Immature natural killer cell (primary cell): ENCODE measurements at places on chromosomes 6 and 20. TPM values are rescaled to one million over a fixed set of nuclear protein-coding genes. Genes with fewer than 3 reads are reported as not detected.

Gene KIF25
- not detected for polyA plus RNA-seq

Gene SLC17A2
- polyA plus RNA-seq, result not detected

Gene BANF2
- polyA plus RNA-seq, result not detected

Gene PLA2G7
- polyA plus RNA-seq, result not detected

Gene MICAL1
- 9.5 TPM for polyA plus RNA-seq

Gene GUCA1A
- polyA plus RNA-seq, result not detected

Gene ADGRB3
- not detected for polyA plus RNA-seq

Gene FANCE
- 5.4 TPM for polyA plus RNA-seq

Gene ASIP
- polyA plus RNA-seq, result 0.43 TPM

Gene WFDC6
- not detected for polyA plus RNA-seq

Gene WFDC5
- polyA plus RNA-seq, result not detected

Gene VWA7
- polyA plus RNA-seq, result 0.21 TPM

Gene EPB41L2
- polyA plus RNA-seq, result not detected

Gene GTSF1L
- not detected for polyA plus RNA-seq

Gene MAP7
- polyA plus RNA-seq, result 0.07 TPM

Gene NRSN1
- polyA plus RNA-seq, result not detected

Gene ARID1B
- polyA plus RNA-seq, result 7.6 TPM

Gene OPN5
- polyA plus RNA-seq, result not detected

Gene ZNF451
- polyA plus RNA-seq, result 10.2 TPM

DNA sequence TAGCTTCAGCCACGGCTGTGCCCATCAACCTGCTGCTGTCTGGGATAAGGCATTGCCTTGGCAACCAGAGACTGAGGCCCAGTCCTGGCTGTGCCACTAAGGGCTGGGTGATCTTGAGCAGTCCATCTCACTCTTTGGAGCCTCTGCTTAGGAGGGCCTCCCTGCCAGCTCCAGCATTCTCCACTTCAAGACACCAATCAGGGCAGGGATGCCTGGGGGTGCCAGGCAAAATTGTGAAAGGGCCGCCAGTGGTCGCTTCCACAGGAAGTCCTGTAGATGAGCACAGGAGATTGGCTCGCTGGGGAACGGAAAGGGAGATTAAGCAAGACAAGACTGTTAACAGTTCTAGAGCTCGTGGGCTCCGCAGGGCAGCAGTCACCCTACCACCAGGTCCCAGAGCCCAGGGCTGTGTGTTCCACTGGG, at the start of gene RAB44:
Gene RAB44, plus strand, starts transcription at position 346 of the 423 bp plus-strand sequence. CDS start 6,410 bp downstream, outside the sequence.
- DNase-seq, result no peak

- DNase-seq, result no peak
Measured at GRCh38 chr6:43376551-43376981, 7.1 kb upstream of the ZNF318 start.

DNA sequence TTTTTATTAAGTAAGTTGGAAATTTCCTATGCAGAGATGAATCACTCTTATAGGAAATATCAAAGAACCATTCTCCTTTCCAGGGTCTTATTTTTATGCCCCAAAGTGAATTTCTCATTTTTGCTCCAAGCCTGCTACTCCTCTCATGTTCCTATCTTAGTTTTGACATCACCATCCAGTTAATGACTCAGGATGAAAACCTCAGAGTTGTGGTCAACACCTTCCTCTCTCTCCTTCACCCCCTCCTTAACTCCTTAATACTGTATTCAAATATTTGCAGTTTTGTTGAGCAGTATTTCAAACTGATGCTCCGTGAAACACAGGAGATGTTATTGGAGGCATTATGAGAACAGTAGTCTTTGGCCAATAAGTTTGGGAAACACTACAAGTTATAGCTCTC, 64.1 kb downstream of the NRN1 start:
- no peak for DNase-seq

DNA sequence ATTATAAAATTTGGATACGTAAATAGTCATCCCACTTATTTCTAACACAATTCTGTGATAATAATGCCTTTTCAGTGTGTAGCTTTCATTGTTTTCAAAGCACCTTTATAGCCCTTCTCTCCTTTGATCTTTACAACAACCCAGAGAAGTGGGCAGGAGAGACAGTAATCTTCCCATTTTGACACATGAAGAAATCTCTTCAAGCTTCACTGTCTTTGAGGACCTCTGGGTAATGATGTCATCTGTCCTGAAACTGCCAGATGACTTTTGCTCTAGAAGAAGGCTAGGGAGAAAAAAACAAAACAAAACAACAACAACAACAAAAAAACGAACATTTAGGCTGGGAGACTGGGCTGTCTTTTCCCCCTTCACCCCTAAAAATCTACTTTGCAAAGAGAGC, 203.0 kb downstream of the KCNQ5 start:
- DNase-seq, result no peak

GRCh38 chr20:54434196-54434595, 41.2 kb upstream of the DOK5 start:
- DNase-seq, result no peak

- peak; percentile 51 for DNase-seq
Measured at GRCh38 chr6:156396068-156396771, 381.0 kb upstream of the ARID1B start.

DNA sequence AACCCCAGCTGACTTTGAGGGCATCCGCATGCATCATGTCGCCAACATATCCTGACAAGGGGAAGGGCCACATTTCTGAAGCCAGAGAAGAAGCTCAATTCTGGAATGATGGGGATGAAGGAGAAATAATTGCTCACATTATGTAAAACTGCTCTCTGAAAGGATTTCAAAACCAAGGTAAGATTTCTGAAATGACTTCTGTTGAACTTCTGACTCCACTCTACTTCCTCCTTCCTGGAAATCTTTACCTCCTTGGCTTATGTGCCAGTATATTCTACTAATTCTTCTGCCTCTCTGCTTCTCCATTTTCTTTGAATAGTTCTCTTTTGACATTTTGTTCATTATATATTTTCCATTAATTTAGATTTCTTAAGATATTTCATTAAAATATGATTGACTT, 31.9 kb downstream of the HLA-DPB1 start:
- no peak for DNase-seq

- no peak for DNase-seq
Measured at GRCh38 chr20:1804554-1804956, 90.7 kb upstream of the SIRPA start.

DNA sequence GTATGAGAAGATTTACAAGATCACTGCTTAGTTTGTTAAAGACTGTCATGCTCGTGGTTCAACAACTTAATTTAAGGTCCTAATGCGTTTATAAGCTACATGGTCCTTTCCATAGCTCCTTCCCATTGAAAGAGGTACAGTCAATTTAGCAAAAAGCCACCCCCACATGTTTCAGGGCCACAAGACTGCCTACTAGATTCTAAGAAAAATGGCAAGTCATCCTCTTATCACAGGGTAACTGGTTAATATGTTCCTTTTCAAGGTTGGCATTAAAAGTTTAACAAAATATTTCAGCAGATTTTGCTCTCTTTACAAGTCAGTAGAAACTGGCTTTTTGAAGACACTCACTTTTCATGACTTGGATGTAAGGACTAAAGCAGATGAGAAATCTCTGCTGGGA, 15.7 kb downstream of the GSTA3 start:
- DNase-seq, result no peak

- no peak for DNase-seq
Measured at GRCh38 chr6:160790028-160790792, 88.2 kb downstream of the PLG start.

- no peak for DNase-seq
Measured at GRCh38 chr6:45685076-45685475, 307.3 kb upstream of the SUPT3H start.

DNA sequence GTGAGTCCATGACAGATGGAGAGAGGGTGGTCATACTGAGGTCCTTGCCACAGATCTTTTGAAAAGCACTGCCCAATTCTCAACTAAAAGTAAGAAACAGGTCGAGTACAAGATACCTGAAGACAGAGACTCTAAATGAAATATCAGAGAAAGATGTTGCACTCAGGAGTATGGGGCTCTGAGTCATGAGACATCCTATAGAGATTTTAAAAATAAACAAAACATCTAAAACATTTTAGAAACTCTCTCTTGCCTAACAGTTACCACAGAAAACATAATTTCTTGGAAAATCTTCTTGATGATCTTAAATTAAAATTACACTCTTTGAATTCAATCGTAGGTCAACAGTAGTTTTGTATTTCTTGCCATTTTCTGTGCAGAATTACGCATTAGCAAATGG, 348.9 kb upstream of the MARCKS start:
- no peak for DNase-seq

GRCh38 chr6:43123461-43124314, 47.4 kb upstream of the SRF start:
- DNase-seq, result no peak

DNA sequence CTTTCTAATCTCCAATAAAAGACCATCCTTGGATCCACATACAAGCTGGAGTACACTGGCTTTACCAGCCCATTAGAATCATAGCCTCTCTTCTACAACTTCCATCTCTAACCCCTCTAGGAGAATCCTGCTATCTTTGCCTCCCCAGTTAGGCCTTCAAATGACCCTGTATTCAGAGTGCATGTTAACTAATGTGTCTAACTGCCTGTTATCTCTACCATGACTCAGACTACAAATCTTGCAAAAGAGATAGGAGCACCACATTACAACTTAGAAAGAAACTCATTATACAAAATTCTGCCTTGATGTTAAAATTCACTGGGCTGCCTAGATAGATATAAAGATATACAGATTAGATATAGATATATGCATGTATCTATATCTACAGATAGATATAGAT, 28.2 kb downstream of the GPR63 start:
- no peak for DNase-seq

DNA sequence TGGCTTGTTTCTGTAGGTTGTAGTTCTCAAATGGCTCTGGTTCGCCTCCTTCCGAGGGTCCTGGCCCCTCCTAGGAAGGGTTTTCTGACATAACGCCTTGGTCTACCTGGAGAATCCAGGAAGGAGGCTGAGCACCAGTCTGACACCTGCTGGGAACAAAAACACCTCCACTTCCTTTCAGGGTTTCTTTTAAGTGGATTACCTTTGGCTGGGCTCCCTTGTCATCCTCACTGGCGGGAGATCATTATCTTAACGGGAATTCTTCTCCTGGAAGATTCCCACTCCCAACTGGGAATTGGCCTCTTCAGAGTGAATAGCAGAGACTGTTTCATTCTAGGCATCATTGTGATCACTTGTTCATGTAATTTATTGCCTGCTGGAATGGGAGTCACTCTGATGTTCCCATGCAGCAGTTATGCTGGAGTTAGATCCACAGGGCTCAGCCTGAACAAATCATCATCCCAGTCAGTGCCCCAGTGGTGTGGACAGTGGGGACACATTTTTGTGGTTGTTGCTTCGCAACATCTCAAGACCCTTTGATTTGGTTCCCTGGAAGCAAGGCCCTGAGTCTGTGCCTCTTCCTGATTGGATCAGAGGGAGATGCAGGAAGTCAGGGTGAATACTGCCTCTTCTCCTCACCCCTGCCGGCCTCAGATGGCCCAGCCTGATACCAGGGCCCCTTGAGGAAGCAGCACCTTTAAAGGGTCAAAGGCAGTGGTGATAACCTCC, 49.1 kb downstream of the LYRM2 start:
- no peak for DNase-seq

GRCh38 chr6:137265561-137266308, 46.5 kb upstream of the IFNGR1 start:
- DNase-seq, result no peak

- DNase-seq, result no peak
Measured at GRCh38 chr6:50716899-50717509, 3.7 kb downstream of the TFAP2D start.

DNA sequence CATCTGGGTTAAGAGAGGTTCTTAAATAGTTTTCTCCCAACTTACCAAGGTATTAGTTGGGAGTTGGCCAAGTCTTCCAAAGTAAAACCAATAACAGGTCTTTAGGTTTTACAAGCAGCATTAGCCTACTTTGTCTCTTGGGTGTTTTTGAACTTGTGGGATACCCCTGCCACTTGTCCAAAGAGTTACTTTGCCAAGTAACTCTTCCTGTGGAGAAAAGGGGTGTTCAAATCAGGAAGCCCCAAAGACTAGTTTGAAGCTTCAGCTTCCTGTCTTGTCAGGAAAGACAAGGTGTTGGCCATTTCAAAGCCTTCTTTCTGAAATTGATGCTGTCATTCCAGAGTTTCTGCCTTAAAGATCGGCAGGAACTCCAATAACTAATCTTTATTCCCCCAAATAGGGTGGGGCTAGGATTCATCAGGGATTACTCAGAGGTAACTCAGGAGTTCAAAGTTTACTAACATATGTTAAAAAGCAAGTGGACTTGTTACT, 822 bp downstream of the RAB22A start:
- peak; percentile 2 for DNase-seq

- no peak for DNase-seq
Measured at GRCh38 chr6:31114541-31114878, at the start of gene PSORS1C1. Gene PSORS1C1 (plus strand): TSS chr6:31114800. CDS start chr6:31129633, 14,833 bp downstream.

DNA sequence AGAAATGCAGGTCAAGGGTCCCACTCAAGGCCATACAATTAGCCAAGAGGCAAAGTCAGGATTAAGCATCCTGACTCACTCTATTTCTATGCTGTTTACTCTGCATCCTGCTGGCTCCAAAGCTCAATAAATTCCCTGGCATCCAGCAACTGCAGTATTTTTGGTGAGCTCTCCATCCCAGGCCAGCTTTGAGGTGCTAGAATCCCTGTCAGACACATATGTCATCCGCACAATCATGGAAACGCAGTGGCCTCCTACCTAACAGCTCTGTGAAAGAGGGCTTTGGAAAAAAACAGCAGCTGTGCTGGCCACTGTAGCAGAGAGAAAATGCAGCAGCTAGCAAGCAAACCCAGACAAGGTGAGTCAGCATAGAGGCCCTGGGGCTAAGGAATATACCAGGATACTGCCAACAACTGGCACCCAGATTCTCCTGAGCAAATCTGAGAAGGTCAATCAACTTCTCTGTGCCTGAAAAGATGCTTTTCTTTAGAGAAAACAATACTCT, 58.4 kb downstream of the ANKEF1 start:
- no peak for DNase-seq

GRCh38 chr6:111734068-111735061, 128.7 kb upstream of the TRAF3IP2 start:
- DNase-seq, result peak; percentile 41

DNA sequence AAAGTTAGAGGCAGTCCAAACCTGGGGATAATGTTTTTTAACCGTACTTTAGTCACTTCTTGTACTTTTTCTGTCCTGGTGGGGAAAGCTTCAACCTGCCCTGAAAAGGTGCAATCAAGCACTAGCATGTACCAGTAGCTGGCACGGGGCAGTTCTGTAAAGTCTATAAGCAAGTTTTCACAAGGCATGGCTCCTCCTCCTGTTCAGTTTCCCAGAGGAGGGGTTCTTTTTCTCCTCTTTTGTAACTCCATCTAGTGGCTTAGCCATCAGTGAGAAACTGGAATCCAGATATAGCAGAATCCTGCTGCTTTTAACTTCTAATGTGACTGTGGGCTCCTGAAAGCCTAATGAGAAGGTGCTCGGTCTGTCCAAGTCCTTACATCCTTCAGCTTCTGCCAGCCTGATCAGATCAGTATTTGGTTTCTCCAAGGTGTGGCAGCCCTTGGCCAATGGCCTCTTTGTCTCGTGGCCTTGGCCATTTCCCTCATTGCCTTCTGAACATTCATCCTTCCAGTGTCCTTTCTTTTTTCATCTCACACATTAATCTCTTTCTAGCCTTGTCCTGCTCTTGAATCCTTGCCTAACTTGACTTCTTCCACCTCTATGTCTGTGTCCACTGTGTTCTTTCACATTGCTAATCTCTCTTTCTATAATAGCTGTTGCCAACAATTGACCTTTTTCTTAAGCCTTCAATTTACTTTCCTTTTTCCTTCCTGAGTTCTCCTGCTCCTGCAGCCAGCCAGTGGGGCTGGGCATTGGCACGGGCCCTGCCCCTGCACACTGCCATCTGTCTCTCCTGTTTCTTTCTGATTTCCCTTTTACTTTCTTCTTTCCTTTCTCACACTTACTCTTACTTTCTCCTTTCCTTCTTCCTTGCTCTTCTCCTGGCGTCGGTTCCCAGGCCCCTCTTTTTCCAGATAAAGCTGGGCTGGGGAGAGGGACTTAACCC, 222.0 kb upstream of the SYNCRIP start:
- no peak for DNase-seq
